ENCODE measurements at places on chromosomes 3 and 15.

- DNase-seq, result peak; percentile 17
Measured at GRCh38 chr15:95591886-95592285, 738.6 kb upstream of the NR2F2 start.

GRCh38 chr3:39808467-39809180 is 785 bp upstream of the MYRIP start:
- peak; percentile 6 for DNase-seq

DNA sequence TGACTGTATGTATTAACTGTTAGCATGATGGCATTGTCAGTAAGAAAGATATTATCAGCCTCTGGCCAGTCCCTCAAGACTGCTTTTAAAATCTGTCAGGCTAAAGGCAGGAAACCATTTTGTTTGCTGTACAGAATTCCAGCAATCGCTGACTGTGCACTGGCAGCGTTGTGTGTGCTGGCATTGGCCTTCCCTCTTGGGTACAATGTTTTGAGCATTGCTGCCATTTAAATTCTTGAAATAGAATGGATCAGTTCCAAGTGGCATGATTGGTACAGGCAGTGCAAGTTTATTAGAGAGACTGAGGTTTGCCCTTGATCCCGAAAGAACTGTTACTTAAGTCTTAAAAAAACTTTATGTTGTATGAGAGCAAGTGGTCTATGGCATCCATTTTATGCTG is 788.7 kb downstream of the OTOL1 start:
- DNase-seq, result no peak

DNA sequence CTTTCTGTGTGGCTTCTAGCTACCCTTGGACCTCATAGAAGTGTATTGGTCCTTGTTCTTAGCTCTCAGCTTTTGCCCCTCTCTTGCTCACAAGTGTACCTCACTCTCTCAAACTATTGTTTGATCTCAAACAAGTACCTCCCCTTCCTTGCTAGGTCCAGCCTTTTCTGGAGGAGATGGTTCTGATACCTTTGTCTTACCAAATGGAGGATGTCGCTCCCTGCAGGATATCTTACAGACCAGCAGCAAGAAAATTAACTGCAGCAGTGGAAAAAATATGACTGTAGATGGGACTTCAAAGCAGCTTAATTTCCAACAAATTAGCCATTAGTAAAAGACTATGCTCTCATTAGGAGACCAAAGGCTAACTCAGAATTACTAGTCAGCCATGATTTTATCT is 388.1 kb upstream of the ROBO2 start:
- DNase-seq, result no peak

- DNase-seq, result no peak
Measured at GRCh38 chr3:170012683-170013400, 25.0 kb upstream of the GPR160 start.

DNA sequence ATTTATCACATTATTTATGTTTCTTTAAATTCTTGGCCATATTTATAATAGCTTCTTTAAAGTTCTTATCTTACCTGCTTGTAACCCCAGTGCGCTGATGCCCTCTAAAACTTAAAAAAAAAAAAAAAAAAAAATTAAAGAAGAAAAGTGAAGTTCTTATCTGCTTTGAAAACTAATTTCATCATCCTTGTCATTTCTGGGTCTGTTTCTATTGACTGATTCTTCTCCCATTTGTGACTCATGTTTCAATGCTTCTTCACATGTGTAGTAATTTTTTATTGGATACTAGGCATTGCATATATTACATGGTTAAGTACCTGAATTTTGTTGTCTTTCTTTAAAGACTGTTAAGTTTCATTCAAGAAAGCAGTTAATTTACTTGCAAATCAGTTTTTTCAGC is 3.4 kb upstream of the SEC22A start:
- no peak for DNase-seq

- DNase-seq, result peak; percentile 79
Measured at GRCh38 chr3:129936757-129937156, 37.8 kb upstream of the TRH start.

DNA sequence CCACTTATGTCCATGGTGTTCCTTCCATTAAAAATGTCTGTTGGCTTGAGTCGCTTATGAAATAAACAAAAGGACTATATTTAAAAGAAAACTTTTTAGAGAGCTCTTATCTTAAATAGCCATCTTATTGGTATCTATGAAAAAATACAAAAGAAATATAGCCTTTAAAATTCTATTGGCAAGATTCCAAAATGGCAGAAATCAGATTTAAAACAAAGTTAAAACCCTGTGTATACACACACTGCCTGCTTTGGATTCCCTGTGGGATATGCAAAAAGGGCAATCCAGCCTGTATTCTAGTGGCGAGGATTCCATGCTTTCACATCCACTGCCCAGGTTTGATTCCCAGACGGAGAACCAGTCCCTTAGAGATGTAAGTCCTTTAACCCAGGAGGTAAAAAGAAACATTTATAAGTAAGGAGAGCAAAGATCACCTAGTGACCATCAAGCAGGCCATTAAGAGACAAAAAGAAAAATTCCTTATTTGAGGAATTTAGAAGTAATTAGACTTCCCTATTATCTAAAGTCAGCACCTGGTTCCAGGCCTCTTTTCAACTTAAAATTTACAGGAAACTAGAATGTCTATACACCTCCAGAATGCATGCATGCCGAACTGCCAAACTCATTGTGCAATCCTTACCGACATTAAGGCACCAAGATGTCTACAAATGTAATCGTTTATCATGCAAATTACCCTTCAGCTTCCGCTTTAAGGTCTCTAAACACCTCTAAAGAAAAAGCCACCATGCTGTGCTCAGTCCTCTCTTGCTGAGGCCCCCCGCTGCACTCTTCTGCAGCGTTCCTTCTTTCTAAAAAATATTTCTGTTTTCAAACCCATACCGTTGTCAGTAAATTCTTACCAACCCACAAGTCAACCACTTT is 69.6 kb upstream of the STRIT1 start:
- DNase-seq, result no peak

- DNase-seq, result peak; percentile 64
Measured at GRCh38 chr15:70121624-70122302, 24.0 kb upstream of the TLE3 start.

DNA sequence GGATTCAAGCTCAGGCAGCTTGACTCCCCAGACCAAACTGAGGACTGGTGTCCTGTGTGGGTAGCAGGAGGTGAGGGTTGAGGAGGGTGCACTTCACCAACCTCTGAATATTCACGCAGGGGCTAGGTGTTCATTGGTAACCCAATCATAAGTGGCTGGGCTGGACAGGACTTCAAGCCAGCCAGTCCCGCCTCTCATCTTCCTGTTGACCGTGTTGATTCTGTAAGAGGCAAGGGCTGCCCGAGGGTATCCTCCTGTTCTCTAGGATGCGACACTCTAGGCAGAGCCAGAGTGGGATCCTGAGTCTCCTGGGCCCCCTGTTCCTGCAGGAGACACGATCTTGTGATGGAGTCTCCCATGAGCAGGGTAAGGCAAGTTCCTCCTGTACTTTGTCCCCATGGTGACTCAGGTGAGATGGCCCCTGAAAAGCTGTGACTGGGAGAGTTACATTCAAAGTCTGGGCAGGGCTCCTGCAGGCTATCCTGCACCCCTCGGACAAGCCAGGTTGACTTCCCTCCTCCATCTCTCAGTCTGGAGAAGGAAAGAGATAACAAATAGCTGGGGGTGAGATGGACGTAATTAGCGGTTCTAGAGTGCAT is 58.1 kb upstream of the POMGNT2 start:
- no peak for DNase-seq

GRCh38 chr3:57783186-57784088 is 27.3 kb downstream of the SLMAP start:
- no peak for DNase-seq
